ENCODE measurements at places on chromosomes 16 and 17. TPM values are rescaled to one million over a fixed set of nuclear protein-coding genes. Genes with fewer than 3 reads are reported as not detected.

DNA sequence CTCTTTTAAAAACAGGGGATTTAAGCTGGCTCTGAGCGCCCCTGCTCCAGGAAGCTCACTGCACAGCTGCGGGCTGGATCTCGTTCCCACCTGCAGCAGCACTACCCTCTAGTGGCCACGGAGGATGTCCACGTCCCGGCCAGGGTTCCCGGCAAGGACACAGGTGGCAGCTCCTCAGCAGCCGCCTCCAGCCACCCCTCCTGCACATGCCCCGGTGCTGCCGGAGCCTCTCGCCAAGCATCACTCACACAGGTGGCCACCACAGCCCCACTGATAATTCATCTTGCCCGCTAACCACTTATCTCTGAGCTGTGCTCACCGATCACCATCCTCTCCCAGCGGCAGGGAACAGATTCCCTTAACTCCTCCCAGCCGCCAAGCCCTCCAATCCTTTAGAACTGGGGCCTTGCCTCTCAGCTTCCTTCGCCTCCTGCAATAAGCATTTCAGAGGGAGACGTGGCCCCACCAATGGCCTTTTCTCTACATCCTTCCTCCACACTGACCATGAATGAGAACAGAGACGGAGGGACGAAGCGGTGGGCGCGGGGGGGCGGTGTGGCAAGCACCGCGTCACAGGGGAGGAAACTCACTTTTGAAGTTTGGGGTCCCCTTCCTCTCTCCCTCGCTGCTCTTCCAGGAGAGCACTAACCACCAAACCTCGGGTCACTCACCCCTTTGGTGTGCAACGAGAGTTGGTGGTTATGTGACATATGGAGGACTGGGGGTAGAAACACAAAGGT lies 222.1 kb downstream of the RBFOX3 start:
- DNase-seq: peak; percentile 49

GRCh38 chr17:802901-803881 lies 21.0 kb downstream of the MRM3 start:
- DNase-seq: no peak

DNA sequence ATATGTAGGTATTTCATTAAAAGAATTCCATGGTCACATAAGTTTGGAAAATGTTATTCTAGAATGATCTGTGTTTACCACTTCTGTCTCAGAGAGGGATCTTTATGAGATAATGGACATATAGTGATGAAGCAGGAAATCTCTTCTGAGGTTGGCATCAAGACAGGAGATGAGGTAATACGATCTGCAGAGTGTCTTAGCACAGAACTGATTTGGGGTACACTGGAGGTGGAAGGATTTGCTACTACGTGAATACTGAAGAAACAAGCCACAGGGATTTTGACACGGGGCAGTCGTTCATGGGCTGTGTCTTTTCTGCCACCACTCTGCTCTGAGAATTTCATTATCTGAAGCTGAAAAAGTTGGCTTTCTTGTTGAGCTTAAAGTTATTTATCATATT lies 5.5 kb downstream of the CBFB start:
- no peak for DNase-seq

DNA sequence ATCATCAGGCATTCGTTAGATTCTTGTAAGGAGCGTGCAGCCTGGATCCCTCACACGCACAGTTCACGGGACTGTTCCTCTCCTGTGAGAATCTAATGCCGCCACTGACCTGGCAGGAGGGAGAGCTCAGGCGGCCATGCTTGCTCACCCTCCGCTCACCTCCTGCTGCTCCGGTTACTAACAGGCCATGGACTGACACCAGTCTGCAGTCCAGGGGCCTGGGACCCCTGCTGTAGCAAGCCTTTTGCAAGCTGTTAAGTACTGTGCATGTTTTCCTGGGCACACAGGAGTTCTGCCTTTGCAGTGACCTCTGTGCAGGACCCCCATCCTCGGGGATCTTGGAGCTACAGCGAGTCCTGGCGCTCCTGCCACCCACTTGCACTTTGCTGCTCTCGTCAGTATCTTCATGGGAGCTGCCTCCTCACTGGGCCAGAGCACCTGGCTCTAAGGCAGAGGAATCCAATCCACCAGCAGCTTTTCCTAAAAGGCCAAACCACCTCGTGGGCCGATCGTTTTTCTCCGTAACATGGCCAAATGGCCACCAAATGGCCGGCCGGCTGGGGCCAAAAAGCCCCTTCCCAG lies 230.6 kb downstream of the FOXL1 start:
- DNase-seq: no peak

DNA sequence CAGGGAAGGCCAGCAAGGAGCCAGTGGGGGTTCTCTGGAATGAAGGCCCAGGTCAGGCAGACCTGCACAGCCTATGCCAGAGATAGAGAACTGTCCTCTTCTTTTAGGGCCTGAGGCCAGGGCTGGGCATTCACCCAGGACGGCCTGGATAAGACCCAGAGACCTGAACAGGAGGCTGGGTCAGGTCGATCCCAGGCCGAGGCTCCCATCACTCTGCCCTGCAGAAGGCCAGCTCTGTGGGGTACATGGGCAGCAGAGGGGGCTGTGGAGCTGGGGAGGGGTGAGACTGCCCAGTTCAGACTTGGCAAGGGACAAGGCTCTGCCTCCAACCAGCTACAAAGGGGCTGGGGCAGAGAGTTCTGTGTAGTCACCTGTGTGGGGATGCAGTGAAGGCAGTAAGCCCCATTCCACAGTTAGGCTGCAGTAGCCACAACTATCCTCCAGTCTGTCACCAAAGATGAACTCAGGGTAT lies 14.6 kb downstream of the HSD11B2 start:
- no peak for DNase-seq

GRCh38 chr16:47848421-47849109 lies 307.2 kb downstream of the ABCC12 start:
- DNase-seq: no peak

GRCh38 chr16:76577003-76577402 lies 299.8 kb downstream of the CNTNAP4 start:
- no peak for DNase-seq

DNA sequence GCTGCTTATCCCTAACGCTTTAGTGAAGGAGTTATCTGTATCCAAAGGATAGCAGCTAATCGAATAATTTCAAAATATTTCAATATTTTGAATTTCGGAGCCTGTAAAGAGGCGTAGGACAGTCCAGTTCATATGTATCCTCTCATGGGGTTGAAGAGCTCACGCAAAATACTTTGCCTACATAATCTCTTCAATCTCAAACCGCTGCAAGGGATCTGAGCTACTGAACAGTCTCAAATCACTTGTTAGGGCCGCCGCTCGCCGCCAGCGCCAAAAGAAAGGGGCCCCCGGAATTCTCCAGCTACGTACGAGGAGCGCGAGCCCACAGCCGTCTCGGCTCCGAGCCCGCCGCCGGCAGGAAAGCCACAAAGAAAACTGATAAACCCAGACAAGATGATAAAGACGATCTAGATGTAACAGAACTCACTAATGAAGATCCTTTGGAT lies 601 bp upstream of the RFWD3 start:
- DNase-seq: peak; percentile 34

- DNase-seq: no peak
These were observed 19.3 kb upstream of the MNT start for GRCh38 chr17:2420176-2420575.

GRCh38 chr17:57513569-57513968 lies 231.5 kb downstream of the CCDC182 start:
- DNase-seq: no peak

DNA sequence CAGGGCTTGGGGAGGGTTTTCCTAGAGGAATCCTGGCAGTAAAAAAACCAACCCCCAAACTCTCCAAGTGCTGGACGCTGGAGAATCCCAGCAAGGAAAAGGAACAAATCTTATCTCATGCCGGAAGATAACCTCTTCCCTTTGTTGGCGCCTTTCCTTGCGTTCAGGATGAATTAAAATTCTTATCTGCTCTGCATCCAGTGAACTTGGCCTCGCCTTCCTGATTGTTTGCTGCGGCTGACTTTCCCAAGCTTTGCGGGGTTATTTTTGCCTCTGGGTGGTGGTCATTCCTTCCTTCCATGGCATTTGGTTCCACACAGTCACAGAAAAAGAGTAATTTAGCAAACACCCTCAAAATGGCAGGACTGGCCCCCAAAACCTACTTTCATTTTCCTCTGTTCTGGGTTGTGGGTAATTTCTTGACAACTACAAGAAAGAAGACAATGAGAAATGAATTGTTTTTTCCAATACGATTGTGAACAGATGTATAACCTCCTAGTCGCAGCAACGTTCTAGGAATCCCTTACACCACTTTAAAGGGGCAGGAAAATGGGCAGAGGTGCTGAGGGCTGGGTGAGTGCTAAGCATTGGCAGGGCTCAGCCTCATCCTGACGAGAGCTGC lies 77.8 kb downstream of the MRC2 start:
- peak; percentile 67 for DNase-seq

DNA sequence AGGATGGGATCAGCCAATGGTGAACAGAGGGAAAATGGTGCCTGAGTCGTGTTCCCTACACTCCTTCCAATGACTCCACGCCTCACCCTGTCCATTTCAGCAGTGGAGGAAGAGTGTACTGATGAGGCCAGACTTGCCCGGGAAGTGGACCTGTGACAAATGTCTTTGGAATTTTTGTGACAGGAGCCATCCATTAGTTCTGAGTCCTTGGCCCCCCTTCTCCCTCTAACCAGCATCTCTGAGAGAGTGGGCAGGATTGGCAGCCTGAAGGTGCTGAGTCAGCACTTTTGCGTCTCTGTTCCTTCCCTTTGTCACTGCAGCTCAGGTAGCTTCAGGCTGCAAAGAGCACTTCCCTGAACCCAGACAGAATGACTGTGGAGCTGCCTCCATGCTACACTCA lies 30.8 kb downstream of the BEAN1 start:
- no peak for DNase-seq

DNA sequence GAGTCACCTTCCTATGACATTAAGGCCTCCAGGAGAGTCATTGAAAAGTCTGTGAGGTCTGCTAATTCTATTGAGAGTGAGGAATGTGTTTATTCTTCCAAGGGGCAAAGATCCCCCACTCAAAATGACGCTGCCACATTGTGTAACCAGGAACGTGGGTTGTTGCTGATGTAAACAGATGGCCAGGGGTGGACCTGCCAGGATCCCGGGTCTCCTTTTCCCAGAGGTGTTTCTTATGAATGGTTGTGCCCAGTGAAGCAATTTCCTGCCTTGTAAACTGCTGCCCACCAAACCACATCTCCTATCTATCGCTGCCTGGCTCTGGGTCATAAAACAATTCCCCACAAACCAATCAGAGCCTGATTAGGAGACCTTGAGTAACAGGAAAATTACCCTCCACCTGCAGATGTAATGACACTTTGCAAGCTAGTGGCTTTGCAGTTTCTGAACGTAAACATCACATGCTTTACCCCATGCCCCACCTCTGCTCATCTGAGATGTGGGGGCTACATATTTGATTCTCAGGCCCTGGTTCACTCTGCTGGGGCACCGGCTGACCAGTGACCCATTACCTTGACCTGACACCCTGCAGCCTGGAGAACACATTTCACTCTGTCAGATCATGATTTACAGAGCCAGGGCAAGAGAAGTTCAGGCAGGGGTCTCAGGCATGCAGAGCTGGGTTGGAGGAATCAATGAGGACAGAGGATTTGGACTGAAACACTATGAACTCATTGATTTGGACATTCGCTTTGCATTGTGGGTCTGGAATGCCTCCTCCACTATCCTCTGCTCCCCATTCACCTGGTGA lies 33.1 kb upstream of the DDX52 start:
- DNase-seq: no peak

DNA sequence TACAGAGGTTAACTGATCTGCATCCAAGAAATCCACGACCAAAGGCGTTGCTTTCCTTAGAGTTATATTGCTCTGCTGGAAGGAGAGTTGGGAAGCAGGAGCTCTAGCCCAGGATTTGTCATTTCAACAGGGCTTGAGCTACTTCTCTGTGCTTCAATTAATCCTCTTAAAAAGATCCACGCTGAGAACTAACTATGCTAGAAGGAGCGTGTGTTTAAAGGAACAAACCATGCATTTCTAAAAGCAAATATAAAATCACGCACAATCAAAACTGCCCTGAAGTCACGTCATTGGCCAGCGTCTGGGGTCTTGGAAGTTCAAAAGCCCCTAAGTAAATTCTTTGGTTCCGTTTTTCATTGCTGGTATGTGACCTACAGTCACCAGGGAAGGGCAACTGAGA lies 1.1 kb downstream of the ARL6IP1 start:
- DNase-seq: no peak

DNA sequence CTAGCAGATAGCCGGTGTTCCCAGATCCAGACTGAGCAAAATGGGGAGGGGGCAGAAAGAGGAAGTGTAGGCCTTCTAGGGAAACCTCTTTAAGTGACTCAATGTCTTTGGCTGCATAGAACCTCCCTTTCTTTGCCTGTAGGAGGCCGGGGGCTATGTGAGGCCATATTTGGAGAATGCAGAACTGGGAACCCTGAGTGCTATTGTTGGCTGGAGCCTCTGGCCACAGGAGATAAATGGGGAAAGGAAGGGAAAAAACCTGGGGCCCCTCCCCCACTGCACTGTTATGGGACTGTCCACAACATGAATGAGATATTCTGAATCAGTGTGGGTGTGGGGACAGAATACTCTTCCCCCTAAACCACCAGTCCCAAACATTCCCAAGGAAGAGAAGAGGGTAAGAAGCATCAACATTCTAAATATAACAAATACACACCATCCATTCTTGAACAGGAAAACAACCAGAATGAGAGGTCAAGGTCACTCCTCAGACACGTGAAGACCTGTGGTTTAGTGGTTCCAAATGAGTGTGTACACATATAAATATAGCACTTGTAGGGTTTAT lies 2.4 kb downstream of the VPS25 start:
- DNase-seq: no peak

DNA sequence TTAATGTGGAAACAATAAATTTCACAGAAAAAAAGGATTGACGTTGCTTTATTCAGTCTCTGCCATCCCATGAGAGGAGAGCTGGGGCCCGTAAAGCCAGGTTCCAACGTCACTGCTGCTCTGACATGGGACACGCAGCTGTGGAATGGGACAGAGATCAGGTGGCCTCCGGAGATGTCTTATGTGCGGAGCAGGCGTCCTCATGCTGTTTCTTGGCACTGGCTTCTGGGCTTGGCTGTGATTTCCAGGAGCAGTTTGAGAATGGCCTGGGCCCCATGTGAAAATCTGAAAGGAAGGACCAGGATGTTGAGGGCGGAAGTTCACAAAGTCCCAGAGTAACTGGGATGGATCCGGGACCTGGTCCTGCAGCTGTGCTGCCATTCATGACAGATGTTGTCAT lies 32.4 kb downstream of the NDEL1 start:
- no peak for DNase-seq

GRCh38 chr17:77416105-77416713 lies 275.4 kb downstream of the SEC14L1 start:
- no peak for DNase-seq

The UMOD gene
- total RNA-seq: not detected

The PNPO gene
- 18.9 TPM for total RNA-seq

The CD300C gene
- total RNA-seq: not detected

The ITGAD gene
- total RNA-seq: not detected

All from dermis microvascular lymphatic vessel endothelial cell (primary cell).